Stimulated activated CD4-positive, alpha-beta T cell treated with anti-CD3 and anti-CD28 coated beads, Interleukin-1b, Interleukin-23, amount 100 ng/mL, for 1 hour (primary cell): ENCODE measurements at places on chromosomes 4 and X.

GRCh38 chr4:7815562-7815961 is 124.1 kb downstream of the AFAP1 start:
- no peak for DNase-seq

- DNase-seq = no peak
These were observed 6.3 kb upstream of the ADGRA3 start for GRCh38 chr4:22522206-22522605.

DNA sequence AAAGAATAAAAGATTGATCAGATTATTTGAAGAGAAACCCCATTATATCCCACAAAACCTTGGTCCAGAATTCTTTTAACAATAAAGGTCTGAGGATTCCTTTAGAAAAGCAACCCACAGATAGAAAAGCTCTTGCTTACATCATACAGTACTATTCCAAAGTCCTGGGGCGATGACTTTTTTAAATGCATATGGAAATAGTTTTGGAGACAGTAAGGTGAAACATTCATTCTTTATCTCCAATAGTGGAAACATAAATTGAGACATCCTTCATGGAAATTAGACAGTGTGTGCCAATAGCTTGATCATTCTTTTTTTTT is 85.7 kb upstream of the UCP1 start:
- no peak for DNase-seq

DNA sequence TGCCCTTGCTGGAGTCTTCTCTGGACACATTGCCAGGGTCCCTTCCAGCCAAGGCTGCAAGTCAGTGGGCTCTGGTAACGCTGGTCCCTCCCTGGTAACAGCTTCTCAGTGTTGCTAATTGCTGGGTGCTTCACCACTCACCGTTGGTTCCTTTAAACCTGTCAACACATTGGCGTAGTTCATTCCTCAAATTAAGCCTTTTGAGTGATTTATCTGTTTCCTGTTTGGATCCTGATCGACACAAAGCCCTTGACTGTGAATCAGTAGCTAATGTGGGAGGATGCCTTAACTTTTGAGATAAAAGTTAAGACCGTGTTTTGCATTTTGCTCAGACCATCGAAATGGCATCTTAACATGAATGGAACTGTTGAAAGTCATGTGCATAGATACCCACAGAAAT is 125.9 kb downstream of the AMELX start:
- no peak for DNase-seq

GRCh38 chr4:37889849-37890800 is 759 bp upstream of the TBC1D1 start:
- no peak for DNase-seq

- DNase-seq = no peak
These were observed 54.2 kb downstream of the EDNRA start for GRCh38 chr4:147535124-147535523.

DNA sequence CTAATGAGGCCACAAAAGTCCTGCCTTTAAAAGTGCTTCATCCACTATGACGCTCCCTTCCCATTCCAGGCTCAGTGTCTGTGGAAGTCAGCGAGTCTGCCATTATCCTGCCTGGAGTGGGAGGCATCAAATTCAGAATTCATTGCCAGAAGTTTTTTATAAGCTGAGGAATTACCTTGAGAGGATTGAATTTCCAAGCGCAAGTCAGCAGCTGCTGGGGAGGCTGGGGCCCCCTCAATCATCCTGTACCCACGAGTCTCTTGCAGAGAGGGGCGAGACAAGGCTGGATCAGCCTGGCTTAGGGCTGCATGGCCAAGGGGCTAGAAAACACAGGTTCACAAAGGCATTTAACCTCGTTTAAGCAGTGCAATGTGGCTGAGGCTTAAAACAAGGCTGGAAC is 170.5 kb upstream of the NOCT start:
- no peak for DNase-seq

- DNase-seq = no peak
These were observed 12.3 kb downstream of the PGRMC2 start for GRCh38 chr4:128275346-128275745.

- DNase-seq = no peak
These were observed 168.1 kb downstream of the GLRA2 start for GRCh38 chrX:14697451-14697850.

DNA sequence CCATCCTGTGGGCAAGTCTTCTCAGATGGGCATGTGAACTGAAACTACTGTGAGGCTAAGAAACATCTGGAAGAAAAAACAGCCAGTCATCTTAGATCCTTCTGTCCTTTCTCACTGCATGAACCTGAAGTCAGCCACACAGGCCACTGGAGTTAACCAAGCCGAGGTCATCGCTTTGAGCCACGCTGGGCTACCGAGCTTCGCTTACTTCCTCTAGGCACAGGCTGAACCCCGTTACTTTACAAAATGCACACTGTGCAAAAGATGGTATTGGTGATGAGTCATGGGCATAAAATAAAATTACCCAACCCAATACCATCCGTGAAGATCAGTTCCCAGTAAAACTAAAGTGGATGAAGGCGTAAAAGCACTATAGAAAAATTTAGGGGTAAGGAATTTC is 86.2 kb downstream of the MTMR1 start:
- no peak for DNase-seq

GRCh38 chr4:133377286-133377685 is 228.2 kb downstream of the PCDH10 start:
- DNase-seq = no peak

GRCh38 chr4:336099-336892 is 1.3 kb upstream of the ZNF141 start:
- no peak for DNase-seq

DNA sequence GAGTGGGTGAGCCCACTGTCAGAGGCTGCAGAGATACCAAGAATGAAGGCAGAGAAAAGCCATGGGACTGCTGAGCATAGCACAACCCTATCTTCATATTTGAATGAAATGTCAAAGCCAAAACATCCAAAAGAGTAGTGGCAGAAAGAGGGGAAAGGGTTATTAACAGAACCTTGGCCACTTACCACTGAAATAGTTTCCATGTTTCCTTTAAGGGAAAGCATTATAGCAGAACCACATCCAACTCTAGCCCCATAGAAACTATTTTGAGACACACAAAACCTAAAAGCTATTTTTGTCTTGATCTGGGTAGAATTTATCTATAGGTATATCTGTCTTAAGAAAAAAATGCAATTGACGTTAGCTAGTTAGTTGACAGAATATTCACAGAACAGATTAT is 140.1 kb downstream of the CBR4 start:
- no peak for DNase-seq

DNA sequence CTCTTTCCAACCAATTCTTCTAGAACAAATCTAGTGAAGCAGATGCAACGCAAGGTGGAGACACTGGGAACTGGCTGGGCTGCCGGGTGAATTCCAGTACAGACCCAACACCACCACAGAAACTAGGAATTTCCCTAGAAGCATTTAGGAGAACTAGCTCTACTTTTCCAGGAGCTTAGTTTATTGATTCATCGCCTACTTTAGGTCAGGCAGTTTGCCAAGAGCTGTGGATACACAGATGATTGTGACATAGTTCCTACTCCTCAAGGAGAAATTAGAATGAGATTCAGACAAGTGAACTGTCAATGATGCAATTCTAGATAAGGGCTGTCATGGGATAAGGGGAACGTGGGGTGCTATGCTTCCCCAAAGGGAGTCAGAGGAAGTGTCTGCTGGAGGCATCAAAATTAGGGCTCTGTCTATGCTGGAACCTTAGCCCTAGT is 350.0 kb downstream of the CAMK2D start:
- no peak for DNase-seq
